ENCODE measurements at places on chromosomes 6 and 20.

GRCh38 chr20:51573576-51574243 is 31.2 kb upstream of the NFATC2 start:
- DNase-seq: no peak

GRCh38 chr6:135994857-135995544 is 143.5 kb downstream of the PDE7B start:
- DNase-seq: no peak

- no peak for DNase-seq
Measured at GRCh38 chr6:116667623-116668022, 943 bp downstream of the ZUP1 start.

GRCh38 chr20:41169162-41169690 is 31.9 kb downstream of the PLCG1 start:
- no peak for DNase-seq

DNA sequence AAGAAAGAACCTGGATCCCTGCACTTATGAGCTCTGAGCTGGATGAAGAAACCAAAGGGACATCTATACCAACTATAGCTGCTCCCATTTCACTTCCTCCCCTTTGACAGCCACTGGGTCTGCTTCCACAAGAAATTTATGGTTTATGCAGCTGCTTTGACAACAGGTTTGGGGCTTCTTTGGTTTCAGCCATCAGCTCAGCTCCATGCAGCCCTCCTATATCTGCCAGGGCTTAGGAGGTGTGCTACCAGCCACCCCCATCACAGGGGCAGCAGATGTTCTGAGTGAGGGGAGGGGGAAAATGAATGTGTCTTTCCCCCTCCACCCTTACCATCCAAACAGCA is 29.2 kb upstream of the PKHD1 start:
- DNase-seq: no peak

GRCh38 chr20:24314053-24314452 is 155.4 kb upstream of the SYNDIG1 start:
- no peak for DNase-seq

DNA sequence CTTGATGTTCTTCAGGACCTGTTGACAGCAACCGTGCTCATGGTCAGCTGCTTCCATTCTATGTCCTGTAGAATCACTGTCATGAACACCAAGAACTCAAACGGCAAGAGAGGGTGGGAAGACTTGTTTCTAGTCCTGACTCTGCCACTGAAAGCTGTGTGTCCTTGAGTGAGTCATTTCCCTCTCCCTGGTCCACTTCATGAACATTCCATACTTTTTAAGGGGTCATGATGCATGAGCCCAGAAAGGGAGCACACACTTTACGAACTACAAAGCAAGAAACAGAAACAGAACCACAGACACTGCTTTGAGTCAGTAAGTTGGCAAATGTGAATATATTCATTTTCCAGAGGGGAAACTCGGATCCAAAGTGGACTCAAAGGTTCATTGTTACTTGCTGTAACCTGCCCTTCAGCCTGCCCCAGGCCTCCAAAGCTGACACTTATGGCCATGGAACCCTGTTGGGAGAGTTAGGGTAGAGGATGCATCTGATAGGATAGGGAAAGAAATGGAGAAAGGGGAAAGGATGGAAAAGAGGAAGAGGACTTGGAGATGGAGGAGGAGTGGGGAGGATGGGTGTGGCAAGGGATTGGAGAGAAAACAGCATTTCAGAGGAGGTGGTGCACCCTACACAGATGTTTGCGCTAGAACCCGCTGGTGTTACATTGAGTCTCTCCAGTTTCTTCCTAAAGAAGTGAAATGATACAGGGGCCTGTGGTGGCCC is 129.8 kb downstream of the FOXO3 start:
- DNase-seq: no peak

GRCh38 chr6:7691675-7692452 is 34.0 kb upstream of the BMP6 start:
- DNase-seq: no peak

- DNase-seq: peak; percentile 17
Measured at GRCh38 chr6:36692220-36692619, 5.4 kb upstream of the RAB44 start.

GRCh38 chr20:9515741-9516233 is 1.4 kb downstream of the LAMP5 start:
- no peak for DNase-seq

DNA sequence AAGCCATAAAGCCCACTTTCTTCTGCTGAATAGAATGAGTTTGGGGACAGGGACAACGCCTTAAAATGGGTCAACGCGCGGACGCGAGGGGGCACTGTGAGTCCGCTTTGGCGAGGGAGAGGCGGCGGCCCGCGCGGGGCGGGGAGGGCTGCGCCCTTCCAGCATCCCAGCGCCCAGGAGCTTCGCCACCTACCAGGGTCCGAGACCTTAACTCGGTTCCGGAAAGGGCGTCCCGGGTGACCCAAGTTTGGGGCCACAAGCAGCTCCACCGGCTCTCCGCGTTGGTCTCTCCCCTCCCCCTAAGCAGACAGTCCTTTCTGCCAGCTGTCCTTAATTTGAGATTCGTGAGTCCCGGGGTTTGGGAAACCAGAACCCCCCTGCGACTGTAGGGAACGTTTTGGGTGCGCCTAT is 1.8 kb upstream of the SAMD5 start:
- peak; percentile 25 for DNase-seq

DNA sequence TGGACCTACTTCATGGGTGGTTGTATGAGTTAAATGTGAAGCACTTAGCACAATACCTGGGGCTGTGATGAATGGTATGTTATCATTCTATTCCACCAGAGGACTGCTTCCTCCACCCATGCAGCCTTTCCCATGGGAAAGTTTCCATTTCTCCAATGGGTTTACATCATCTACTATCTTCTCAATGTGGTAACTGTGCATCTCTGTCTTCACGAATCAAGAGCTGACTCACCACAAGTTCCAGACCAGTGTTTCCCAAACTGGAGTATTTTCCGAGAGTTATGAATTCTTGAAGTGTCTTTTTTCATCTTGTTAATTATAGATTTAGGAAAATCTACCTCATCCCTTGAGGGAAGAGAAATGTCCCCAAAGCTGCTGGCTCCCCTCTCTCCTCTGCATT is 182.8 kb downstream of the UNC5CL start:
- DNase-seq: no peak

DNA sequence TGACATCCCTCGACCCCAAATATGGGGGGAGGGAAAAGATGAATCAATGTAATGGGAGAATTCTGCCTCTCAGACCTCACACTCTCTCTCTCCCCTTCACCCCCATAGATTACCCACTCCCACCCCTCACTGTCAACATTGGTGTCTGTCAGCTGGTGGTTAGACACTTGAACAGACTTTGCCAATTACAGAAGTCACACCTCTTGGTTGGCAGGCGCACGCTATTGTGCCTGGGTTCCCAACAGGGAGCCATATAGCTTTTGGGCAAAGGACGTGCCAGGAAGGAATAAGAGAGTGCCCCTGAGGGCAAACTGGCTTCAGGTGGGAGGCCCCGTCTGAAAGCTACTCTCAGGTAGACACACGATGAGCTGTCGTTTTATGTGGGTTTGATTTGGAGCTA is 54.1 kb upstream of the FYN start:
- DNase-seq: no peak

DNA sequence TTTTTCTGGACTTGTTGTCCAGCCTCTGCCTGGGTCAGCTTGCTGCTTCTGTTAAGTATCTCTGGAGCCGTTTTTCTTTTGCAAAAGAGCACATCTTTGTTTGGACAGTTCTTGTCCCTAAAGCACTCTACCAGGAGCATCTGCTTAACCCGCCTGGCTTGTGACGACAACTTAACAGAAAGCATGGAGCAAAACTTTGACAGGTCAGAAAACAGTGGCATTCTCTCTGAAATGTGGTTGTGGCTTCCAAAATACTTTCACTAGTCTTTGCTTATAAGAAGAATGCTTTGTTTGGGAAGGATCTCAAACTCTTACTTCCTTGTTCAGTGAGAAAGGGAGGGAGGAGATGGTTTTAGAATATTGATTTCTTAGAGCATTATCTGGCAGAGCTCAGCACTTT is 47.6 kb downstream of the CD109 start:
- no peak for DNase-seq

All from T-helper 1 cell (primary cell).